ENCODE measurements at places on chromosomes 1 and 21. TPM values are rescaled to one million over a fixed set of nuclear protein-coding genes. Genes with fewer than 3 reads are reported as not detected.

DNA sequence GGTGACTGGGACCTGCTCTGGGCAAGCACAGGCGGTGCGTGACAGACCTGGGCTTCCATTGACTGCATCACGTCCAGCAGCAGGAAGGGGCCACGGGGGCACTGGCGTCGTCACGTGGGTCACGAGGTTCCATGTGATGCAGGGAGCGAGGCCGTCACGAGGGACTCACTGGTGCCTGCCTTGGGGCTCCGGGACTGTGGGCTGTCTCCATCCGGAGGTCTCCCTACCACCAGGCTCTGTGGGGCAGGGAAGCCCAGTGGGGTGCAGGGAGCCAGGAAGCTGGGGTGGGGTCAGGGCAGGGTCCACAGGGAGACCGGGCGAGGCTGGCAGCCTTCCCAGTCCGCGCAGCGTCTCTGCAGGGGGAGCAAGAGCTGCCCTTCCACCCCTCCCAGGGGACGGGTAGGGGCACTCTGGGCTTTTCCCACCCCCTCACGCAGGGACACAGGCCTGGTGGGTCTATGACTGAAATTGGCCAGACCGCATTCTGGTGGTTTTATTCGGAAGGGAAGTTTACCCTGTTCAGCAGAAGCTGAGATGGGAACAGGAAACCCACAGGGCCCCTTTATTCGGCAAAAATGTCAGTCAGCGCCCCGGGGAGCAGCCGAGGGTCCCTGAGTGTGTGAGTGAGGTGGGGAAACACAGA is 416 bp upstream of the TNFRSF14 start:
- DNase-seq, result no peak

GRCh38 chr1:236854605-236854983 is 59.5 kb downstream of the MTR start:
- no peak for DNase-seq

The ITGB2 gene
- 3.0 TPM for total RNA-seq

DNA sequence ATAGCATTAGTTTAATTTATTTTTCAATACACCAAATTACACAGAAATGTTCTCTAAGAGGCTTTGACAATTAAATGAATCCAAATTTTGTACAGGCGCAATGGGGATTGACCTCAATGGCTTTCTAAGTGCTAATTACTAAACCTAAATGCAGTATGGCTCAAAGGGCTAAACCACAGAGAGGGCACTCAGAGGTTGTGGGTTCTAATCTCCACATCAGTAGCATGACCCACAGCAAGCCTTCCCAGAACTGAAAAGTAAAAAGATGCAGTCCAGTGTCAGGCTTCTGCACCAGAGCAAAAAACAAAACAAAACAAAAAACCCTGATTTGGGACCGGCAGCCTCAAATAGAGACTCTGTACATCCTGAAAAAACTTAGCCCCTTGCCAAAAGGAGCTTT is 579.2 kb upstream of the PKN2 start:
- no peak for DNase-seq

GRCh38 chr1:5915587-5916571 is 76.3 kb downstream of the NPHP4 start:
- peak; percentile 25 for DNase-seq

The SLC9C2 gene
- not detected for total RNA-seq

The SLAMF6 gene
- not detected for total RNA-seq

The E2F2 gene
- 9.5 TPM for total RNA-seq

DNA sequence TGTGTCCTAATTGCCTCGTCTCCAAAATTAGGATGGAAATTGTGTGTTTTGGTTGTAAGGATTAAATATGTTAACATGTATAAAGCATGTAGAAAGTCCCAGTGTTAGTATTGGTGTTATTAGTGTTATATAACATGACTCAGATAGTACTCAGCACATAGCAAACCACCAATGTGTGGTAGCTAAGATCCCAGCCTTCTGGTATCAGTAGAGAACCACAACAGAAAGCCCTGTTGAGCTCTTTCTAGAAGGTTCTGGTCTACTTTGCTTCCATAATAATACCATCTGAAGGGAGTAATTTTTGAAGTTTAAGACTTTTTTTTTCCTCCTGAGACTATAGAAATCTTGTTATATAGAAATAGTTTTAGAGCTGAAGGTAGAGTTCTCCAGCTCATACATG is 259.3 kb upstream of the SGIP1 start:
- no peak for DNase-seq

The CLDN17 gene
- total RNA-seq, result not detected

The F13B gene
- total RNA-seq, result not detected
